ENCODE measurements at places on chromosomes 11 and 22. TPM values are rescaled to one million over a fixed set of nuclear protein-coding genes. Genes with fewer than 3 reads are reported as not detected.

Gene MMP1
- not detected for total RNA-seq

Gene ELMOD1
- 2.9 TPM for total RNA-seq

Gene C22orf39
- total RNA-seq: 17.7 TPM

GRCh38 chr11:36372101-36372771, 76.1 kb downstream of the PRR5L start:
- H3K4me3 ChIP-seq: no peak overlapping the region
- H3K4me1 ChIP-seq: no peaks in the 10 kb centered on the region
- H3K36me3 ChIP-seq: no peaks in the 10 kb centered on the region
- no peak for DNase-seq
